ENCODE measurements at places on chromosomes 4 and X.

- no peak for DNase-seq
These were observed 32.6 kb downstream of the HMX1 start for GRCh38 chr4:8838961-8839431.

GRCh38 chrX:21802054-21802670, 37.3 kb upstream of the MBTPS2 start:
- no peak for DNase-seq

GRCh38 chr4:74900862-74901261, 32.1 kb upstream of the PARM1 start:
- no peak for DNase-seq

DNA sequence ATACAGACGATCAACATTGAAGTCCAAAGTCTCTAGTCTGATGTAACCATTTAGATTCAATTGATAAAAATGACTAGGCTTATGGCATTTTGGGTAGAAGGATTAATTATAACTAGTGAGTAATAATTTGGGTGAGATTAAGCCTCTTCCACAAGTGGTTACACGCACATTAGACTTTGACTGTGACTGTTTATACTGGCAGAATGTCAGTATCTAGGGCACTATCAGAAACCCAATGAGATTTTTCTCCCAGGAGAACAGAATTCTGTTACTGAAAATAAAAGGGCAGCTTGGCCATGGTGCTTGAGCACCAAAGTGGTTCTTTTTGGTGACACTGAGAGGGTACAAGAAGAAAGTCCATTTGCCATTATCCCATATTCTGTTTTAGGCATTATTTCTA, 3.3 kb downstream of the PLS3 start:
- DNase-seq, result no peak

GRCh38 chr4:142314686-142315085, 531.4 kb downstream of the INPP4B start:
- no peak for DNase-seq

GRCh38 chr4:67727124-67727850, 26.3 kb upstream of the UBA6 start:
- DNase-seq, result no peak

DNA sequence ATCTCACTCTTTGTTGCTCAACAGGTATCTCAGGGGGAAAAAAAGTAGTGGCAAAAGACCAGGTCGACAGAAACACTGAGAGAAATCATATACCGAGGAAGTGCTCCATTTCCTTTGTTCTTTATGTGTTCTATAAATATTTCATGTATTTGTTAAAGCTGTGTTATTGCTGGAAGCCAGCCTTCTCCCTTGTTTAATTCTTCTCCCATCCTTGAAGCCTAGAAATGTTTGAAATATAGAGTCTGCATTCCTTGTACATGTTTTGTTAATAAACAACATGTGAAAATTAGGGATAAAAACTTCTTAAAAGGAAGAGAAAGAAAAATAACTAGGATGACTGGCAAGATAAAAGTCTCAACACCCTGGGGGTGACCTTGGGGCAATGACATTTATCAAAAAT, 186.2 kb downstream of the ANKRD50 start:
- no peak for DNase-seq

DNA sequence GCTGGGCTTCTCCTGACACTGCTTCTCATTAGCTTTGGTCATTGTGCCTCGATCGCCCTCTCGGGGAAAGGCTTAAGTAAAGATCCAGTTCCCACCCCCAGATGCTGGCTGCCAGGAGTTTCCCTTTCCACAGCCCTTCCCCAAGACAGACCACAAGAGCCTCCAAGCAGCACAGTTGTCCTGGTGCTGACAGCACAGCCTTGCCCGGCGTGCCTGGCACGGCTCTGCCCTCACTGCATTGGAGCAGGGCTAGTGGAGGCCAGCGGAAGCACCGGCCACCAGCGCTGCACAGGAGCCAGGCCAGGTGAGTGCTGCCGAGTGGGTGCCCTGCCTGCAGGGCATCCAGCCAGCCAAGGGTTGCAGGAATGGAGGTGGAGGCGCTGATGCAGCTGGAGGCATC, 9.7 kb upstream of the MSANTD1 start:
- DNase-seq, result no peak

DNA sequence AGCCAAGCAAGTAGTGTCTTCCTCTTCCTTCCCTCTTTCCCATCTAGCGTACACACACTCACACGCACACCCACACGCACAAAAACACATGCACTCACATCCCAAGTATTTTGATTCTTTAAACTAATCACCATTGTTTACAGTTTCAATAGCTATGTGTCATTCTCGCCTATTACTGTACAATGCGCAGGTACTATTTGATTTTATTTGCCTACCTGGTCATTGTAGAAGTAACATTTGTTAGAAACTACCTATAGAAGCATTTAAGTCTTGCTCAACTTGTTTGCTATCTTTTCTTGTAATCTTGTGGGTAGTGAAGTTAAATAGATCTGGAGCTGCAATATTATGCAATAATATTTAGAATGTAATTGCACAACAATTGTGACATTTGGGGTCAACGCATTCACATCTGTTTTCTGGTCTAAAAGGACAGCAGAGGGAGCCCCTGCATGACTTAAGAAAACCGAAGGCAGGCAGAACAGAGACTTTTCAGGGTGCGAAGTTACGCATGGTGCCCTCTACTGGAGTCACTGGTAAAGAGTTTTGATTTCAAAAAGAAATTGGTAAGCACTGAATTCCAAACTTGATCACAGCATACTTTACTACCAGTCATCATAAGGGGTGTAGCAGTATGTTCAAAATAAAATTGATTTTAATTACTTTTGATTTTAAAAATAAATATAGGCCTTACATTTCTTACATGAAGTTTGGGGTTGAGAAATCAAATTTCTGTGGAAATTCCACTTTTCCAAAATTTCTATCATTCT, 503.3 kb upstream of the FAM241A start:
- no peak for DNase-seq

DNA sequence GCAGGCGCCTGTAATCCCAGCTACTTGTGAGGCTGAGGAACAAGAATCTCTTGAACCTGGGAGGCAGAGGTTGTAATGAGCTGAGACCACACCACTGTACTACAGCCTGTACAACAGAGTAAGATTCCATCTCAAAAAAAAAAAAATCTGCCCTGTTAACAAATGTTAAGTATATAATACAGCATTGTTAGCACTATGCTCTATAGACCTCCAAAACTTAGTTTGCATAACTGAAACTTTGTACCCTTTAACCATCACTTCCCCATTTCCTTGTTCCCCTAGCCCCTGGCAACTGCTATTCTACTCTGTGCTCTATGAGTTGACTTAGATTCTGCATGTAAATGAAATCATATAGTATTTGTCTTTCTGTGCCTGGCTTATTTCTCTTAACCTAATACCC, 76.7 kb downstream of the TAB3 start:
- no peak for DNase-seq

DNA sequence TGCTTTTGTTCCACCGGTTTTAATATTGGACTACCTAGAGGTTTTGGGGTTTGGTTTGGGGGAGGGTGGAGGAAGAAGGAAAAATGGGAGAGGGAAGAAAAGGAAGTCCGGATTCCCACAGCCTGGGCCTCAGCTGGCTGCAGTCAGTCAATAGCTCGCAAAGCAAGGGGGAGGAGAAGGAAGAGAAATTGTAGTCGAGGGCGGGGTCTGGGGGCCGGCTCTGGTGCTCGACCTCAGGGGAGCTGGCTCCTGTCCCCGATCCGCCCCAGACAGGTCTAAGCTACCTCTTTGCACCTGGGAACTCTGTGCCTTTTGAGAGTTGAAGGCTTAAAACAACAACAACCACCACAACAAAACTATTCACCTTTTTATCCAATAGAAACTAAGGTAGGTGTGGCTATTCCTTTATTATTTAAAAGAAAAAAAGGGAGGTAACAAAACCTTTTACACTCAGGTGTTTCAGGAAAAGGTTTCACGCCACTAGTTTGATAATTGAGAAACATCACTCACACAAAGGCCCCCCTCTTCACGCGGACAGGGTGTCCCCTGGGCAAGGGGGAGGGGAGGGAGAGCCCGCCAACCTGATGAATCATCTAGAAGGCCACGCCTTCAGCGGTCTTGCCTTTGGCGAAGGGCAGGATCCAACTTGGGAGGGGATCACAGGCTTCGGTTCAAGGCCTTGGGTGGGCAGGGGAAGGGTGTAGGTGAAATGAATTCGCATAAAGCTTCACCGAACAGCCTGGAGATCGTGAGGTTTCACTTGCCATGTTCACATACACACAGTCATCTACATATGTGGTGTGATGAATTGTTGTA, 1.6 kb upstream of the LNX1 start:
- no peak for DNase-seq

DNA sequence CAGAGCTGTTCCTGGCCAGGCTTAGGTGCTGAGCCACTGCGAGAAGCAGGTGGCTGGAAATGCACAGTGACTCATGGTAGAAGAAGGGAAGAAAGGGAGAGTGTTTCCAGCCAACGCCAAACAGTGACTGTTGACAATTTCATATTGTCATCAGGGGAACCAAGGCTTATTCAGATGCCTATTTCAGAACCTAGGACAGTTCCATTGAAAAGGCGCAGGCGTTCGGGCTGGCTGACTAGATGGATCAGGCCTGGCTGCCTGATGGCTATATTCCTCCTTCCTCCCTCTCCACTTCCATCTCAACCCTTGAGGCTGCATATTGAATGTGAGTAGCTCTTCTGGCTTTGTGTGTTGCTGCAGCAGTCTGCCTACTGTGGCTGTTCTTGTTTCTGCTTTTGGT, 73.0 kb upstream of the FRMPD4 start:
- DNase-seq, result no peak

GRCh38 chrX:69226459-69227158, 61.4 kb upstream of the PJA1 start:
- DNase-seq, result no peak

- no peak for DNase-seq
These were observed 239.1 kb downstream of the FRAS1 start for GRCh38 chr4:78296261-78296660.

DNA sequence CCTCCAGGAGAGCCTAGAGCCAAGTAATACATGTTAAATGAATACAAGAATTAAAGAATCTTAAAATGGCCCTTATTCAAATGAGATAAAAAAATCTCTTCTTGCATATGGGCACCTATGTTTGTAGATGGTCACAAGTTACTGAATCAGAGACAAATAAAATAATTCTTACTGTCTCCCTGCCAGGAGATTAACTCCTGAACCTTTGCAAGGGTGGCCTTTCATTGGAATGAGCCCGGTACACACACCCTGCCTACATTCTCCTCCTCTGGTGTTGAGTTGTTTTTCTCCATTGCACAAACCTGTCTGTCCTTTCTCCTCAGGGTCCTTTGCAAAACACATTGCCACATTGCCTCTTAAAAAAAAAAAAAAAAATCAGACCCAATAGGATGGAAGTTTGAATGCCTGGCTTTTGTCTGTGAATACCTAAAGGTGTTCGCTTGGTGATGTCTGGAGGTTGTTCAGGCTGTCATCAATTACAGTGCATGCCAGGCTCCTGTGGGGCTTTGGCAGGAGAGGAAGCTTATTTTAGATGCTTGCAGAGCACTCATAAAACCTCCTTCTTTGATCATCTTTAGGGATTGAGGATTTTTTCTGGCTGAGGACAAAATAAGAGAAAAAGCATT, 8.3 kb upstream of the TMEM154 start:
- no peak for DNase-seq

- DNase-seq, result no peak
These were observed 1774.8 kb downstream of the ARAP2 start for GRCh38 chr4:34469516-34469915.

DNA sequence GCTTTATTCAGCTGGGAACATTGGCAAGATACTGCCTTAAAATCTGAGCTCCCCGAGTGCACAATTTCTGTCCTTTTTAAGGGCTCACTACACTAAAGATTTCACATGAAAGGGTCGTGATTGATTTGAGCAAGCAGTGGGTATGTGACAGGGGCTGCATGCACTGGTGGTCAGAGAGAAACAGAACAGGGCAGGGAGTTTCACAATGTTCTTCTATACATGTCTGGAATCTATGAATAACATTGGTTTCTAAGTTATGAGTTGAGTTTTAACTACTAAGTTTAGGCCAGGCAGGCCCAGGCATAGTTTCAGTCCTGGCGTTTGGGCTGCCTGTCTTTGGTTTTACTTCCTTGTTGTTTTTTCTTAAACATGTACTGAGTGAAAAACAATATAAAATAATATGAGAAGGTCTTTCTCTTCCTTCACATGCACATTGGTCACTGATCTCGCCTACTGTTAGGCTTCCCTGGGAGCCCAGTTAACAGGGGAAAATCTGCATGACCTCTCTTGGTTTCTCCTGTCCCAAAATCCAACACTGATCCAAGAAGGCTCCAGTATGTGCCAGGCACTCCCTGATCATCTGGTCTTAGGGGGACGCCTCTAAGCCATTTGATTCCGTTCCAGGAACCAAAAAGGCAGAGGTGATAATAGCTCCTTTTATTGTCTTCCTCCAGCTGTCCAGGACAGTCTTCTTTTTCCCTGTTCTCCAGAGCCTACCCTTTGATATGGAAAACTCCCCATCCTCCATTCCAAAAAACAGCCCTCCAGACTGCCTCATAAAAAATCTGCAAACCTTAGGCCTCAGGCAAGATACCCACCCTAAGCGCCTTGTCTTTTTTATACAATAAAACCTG, at the start of gene UGT2B17:
TSS of gene UGT2B17 (minus strand) at position 51 of the 854 bp plus-strand sequence. CDS start 7,838 bp downstream, outside the sequence.
- DNase-seq, result no peak

- no peak for DNase-seq
These were observed 21.0 kb downstream of the S100G start for GRCh38 chrX:16671005-16671404.

GRCh38 chr4:141376769-141377168, 156.1 kb downstream of the ZNF330 start:
- DNase-seq, result no peak

DNA sequence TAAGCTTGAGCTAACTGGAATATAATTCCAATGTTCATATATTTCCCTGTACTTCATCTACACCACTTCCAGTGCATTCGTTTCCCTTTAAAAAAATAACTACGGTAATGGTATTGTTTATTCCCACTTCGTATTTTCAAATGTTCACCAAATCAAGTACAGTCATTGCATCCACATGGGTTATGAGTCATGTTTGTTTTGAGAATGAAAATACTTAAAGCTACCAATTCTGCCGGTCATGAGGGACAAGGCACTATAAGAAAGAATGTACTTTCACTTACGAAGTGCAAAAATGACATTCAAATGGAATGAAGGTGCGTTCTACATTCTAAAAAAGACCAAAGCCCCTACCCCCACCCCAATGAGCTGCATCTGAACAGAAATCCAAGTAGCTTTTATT, 174.4 kb upstream of the FGF13 start:
- DNase-seq, result no peak

DNA sequence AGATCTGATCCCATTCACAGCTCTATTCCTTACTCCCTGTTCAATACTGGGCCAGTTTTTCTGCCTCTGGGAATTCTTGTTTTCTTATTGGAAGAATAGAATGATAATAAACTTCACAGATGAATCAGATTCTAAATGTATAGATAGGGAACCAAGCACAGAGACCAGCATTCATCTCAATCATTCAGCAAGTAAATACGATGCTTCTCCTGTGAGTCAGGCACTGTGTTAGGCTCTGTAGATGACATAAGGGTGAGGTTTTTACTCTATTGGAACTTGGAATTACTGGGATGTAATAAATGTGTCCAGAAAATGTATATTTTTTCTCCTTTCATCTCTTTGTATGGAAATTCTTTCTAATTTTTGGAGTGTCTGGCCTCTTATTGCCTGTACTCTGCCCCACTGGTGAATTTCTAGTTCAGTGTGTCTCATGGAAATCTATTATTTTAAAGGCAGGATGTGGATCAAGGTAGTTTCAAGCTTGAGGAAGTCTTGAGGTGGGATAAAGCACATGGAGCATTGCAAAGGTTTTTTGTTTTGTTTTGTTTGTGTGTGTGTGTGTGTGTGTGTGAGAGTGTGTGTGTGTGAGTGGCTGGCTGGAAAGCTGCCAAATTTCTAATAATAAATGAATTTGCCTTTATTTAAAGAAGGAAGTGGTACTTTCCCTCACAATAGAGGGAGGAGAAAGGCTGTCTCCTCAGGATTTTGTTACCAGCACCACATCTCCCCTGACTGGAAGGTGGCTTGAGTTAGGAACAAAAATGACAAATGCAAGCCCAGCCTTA, 117.9 kb upstream of the HS3ST1 start:
- DNase-seq, result peak; percentile 20
